Lung microvascular endothelial cell (primary cell): ENCODE measurements at places on chromosomes 4 and X.

DNA sequence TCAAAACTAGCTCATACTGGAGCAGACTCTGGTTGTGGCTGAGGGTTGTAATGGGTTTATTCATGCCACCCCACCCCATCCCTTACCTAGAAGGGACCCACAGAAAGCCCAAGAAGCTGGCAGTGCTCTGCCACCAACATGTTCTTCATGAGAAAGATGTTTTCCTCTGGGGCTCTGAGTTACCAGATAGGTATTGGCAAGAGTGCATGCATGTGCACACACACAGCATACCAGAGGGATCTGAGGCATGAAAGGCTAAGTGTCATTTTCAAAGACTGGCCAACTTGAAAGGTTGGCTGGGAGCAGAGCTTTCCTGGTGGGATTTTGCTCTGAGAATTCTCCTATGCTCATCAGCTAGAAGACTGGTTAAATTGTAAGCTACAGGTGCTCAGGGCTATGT lies 65.2 kb downstream of the PHOX2B start:
- no peak for DNase-seq

GRCh38 chrX:43940816-43941474 lies 32.2 kb downstream of the NDP start:
- DNase-seq, result peak; percentile 65

DNA sequence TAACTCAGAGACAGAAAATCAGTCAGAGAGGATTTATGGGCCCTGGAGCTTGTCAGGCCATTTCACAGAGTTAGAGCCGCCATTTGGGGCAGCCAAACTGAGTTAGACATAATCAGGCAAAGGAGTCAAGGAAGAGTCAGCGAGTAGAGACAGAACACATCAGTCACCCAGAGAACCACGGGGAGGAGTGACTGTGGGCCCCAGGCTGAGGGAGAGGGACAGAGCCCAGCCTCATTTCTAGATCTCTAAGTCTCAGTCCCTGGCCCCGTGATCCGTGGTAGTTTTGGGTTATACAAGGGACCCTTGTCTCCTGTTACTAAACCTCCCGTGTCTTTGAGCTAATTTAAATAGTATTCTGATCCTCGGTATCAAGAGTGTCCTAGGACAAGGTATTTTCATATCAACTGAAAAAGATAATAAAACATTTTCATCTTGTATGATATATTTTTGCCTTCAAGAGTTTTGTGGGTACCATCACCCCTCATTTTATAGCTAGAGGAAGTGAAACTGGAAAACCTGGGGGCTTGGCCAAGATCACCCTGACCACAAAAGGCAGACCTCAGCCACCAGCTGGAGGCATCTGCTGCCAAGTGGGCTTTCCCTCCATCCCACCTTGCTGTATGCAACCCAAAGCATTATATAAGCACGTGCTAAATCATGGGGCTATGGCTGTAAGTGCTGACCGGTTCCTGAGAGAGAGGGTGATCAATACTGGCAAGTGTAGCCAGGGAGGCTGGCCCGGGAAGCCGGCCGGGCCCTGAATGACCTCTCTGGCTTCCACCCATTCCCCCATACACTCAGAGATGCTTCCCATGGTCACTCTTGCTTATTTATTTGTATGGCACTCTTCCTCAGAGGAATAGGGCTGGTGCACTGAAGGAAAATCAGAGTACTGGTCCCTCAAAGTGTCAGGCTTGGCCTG lies 204.1 kb downstream of the BCOR start:
- no peak for DNase-seq

DNA sequence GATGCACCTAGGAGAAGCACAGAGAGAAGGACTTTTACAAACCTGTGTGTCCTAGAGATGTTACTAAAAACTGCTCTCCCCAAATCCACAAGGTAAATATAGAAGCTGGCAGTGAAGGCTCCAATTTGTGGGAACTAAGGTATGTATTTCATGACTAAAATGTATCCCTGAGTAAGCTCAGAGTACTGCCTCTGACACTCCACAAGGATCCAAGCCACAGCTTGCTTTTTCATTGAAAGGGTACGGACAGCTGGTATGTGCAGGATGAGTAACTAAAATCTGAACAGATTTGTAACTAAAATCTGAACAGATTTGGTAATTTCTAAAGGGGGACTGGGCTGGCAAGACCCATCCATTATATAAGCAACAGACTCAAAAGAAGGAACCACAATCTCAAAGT lies 187.6 kb downstream of the DCLK2 start:
- DNase-seq, result no peak

GRCh38 chrX:33721927-33722326 lies 410.2 kb downstream of the FAM47A start:
- DNase-seq, result no peak

GRCh38 chrX:139932901-139933796 lies at the start of gene ATP11C:
Gene ATP11C (minus strand): TSS chrX:139933053. CDS start chrX:139932042, 1,011 bp downstream.
- peak; percentile 90 for DNase-seq

DNA sequence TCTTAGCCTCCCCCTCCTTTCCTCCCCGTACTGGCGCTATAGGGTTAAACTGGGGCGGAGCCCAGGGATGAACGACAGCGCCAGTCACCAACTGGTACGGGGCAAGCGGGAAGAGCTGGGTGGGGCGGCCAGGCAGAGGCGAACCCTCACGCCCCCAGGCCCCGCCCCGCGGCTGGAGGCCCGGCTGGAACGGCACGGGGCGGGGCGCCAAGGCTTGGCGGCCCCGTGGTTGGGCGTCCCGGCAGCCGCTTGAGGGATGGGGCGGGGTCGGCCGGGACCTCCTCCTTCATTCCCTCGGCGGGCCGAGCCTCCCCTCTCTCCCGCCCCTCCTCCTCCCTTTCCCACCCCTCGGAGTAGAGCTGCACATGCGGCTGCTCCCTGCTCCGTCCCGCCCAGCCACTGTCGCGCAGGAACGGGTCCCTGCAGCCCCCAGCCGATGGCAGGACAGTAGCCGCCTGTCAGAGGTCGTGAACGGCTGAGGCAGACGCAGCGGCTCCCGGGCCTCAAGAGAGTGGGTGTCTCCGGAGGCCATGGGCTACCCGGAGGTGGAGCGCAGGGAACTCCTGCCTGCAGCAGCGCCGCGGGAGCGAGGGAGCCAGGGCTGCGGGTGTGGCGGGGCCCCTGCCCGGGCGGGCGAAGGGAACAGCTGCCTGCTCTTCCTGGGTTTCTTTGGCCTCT lies at the start of gene EDA:
Gene EDA (plus strand): TSS at position 335 of the 678 bp plus-strand sequence.
- DNase-seq, result peak; percentile 79

DNA sequence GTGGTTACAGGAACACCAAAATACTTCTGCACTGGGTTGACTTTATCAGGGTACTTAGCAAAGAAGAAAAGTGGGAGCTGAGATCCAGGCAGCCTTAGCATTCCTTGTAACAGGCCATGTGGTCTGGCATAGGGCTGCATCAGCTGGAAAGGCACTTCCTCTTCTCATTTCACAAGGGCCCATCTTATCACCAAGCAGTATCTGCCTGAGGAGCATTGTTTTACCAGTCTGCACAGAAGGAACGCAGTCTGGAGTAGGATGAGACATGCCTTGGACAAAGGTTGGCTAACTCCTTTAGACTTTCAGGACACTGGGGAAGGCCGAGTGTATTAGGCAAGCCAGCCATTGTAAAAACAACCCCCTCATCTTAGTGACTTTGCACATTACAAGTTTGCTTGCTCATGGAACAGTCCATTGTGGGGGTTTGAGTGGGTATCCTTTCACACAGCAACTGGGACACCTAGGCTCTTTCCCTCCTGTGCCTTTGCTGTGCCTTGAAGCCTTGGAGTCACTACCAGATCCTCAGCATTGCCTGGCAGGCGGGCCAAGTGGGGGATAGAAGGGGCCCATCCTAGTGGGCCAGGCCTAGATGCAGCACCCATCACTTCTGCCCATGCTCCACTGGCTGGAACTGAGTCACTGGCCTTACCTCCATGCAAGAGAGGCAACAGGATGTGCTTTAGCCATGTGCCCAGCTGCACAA lies 4.6 kb downstream of the SUV39H1 start:
- no peak for DNase-seq

DNA sequence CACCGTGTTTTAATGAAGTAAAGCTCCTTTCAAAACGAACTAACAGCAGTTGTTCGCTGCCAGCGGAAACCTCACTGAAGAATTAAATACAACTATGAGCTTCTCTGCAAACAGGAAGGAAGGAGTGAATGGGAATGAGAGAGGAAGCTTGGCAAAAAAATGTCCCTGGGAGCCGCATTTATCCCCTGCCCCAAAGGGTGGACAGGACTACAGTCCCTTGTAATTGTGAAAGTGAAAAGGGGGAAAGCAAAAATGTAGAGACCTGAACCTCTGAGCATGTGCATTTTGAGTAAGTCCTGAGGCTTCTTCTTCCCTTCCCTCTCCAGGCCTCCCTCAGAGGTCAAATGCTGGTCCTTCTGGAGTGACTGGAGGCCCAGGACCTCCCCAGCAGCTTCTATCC lies 53.8 kb upstream of the BMP2K start:
- DNase-seq, result peak; percentile 5

DNA sequence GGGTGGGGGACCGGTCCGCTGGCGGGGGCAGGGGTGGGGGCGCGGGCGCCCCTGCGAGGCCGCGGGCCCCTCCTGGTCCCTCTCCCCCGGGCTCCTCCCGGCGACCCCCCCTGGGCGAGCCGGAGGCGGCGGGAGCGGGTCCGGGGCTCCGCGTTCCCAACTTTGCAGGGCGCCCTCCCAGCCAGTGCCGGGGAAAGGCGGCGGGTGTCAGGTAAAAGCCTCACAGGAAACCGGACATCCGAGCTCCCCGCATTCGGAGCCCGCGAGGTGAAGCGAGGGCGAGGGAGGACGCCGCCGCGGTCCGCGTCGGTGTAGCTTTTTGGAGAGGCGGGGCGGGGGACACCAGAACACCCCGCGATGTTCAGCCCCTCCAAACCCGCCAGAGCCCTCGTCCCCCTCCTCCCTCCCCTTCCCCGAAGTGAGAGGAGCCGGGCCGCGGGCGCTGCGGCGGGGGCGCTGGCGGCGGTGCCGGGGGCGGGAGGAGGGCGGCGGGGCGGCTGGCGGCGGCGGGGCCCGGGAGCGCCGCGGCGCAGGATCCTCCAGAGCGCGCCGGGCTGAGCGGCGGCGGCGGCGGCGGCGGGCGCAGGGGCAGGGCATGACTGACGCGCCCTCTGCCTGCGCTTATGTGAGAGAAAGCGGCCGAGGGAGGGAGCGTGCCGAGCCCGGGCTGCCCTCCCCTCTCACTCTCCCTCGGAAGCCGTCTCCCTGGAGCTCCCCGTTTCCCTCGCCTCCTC lies at the start of gene VEGFC:
Gene VEGFC (minus strand): TSS at position 597 of the 734 bp plus-strand sequence. CDS start 611 bp downstream, outside the sequence.
- peak; percentile 78 for DNase-seq

DNA sequence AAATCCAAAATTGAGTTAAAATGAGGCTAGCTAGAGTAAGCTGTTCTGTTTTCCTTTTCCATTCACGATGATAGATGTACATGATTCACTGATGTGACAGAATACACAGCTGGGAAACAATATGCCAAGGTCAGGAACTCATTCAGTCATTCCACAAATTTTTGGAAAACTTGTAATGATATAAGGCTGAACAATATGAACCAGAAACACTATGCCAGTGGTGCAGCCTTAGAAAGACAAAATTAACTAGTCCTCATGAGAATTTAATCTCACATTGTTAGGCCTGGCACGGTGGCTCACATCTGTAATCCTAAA lies 50.0 kb upstream of the NDST3 start:
- DNase-seq, result no peak

DNA sequence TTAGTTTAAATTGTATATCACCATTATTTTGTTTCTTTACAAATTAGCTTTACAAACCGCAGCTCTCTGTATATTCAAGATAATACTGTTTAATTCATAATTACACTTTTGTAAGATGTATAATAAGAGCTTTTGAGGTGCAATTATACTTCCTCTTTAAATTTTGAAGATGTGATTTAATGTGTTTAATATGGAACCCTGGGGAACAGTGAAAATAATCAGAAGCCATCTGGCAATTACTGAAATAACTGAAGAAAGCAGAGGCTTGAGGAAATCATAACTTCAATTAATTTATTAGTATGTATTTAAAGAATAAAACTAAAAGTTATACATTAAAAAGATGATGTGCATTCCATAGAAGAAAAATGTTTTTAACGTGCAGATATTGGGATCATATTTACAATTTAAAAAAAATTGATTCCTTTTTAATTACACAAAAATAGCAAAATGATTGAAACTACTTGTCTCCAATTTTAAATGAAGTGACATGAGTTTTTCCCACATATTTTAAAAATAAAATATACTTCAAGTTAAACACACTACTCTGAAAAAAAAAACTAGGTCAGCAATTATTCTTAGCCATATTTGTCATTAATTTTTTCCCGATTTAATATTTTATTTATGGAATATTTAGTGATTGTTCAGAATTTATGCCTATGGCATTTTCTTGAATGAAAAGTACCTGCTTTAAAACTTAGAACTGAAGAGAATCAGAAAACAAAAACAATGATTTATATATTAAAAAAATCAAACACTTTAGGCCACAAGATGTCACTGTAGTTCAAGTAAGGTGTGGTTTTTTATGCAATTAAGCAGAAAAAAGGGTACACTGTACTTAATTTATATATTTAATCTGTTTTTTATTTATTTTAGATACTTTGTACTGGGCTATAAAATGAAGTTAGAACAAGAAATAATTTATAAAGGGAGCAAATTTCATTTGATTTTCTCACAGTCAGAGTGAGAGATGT lies 942.7 kb upstream of the NDST4 start:
- peak; percentile 21 for DNase-seq

- DNase-seq, result no peak
These were observed 17.5 kb downstream of the ENOX2 start for GRCh38 chrX:130885508-130885907.

- no peak for DNase-seq
These were observed 56.2 kb downstream of the COX7B2 start for GRCh38 chr4:46852800-46853199.

GRCh38 chrX:31331015-31331414 lies 259.2 kb upstream of the FTHL17 start:
- DNase-seq, result no peak

DNA sequence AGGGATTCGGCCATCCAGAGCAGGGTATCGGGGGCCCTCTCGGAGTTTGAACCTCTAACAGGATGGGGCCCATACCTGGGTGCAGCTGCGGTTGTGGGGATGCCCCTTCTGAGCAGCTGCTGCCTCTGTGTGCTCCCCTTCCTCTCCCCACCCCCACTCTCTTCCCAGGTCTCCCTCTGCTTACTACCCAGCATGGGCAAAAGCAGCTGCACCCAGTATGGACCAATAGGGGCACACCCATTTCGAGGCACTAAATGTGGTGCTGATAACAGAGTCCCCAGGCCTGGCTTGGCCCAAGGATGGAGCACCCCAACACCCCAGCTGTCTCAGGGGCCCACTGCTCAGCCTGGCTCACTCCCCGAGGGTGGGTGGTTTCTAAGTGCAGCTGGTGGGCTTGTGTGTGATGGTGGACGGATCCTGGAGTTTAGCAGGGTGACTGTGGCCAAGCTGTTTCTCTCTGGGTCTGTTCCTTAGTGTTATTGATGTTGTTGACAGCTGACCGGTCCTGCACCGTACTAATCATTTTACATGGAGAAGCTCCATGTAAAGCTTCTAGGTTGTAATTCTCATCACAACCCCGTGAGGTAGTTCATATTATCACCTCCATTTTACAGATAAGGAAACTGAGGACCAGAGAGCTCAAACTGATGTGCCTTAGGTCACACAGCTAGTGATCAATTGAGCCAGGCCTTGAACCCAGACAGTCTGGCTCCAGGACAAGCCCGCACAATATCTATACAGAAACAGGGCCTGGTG lies 13.1 kb upstream of the KIAA0232 start:
- no peak for DNase-seq
